Fibroblast of the aortic adventitia (primary cell): ENCODE measurements at places on chromosomes 3 and 15. TPM values are rescaled to one million over a fixed set of nuclear protein-coding genes. Genes with fewer than 3 reads are reported as not detected.

- DNase-seq: peak; percentile 75
Measured at GRCh38 chr3:88203642-88204055, 53.9 kb downstream of the C3orf38 start.

DNA sequence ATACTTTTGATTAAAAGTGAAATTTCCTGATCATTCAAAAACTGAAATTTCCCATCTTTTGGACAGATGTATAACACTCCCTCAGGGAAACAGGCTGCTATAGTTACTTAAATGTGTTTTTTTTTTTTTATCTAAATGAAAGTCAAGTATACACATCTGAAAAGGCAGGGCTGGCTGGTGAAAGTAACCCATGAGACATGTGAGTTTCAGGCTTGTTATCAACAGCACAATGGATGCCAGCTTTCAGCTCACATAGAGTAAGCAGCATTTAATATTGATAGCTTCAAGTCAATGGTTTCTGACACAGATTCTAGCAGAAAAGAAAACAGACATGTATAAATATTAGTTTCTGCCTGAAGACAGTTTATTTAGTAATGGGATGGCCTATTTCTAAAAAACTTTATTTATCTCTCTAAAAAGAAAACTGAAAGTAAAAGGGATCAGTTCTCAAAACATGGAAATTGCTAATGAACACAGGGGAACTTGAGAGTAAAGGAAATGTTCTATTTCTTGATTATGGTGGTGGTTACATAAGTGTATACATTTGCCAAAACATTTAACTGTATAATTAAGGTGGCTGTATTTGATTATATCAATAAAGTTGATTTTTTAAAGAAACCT lies 89.7 kb upstream of the CMC1 start:
- no peak for DNase-seq

PODXL2 gene
- total RNA-seq: 1.3 and 3.4 TPM in 2 replicates

MYO5C gene
- 0.36 TPM in 1 of 2 replicates, not detected in the other for total RNA-seq

RTP4 gene
- 2.8 and 2.9 TPM in 2 replicates for total RNA-seq
